Aorta (tissue), 5 donors: ENCODE measurements at places on chromosomes 16 and 17. TPM values are rescaled to one million over a fixed set of nuclear protein-coding genes. Genes with fewer than 3 reads are reported as not detected.

DNA sequence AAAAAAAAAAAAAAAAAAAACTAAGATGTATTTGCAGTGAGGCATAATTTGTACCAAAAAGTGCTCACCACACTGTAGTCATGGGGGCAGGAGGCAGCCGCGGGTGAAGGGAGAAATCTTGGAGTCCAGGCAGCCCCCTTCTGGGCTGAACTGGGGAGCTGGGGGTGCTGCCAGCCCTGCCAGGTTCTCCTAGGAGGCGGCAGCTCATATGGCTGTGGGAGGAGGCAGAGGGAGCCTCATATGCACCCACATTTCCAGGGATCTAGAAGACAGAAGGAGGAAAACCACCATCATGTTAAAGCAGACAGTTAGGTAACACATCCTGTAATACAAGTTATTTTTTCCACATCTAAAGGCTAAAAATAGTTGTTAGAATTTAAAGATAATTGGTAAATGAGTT lies 16.3 kb downstream of the MAPT start:
- H3K27ac ChIP-seq, result no peak overlapping the region
- H3K4me1 ChIP-seq, result no peaks in the 10 kb centered on the region
- H3K36me3 ChIP-seq, result no peaks in the 10 kb centered on the region
- H3K4me3 ChIP-seq, result no peak overlapping the region

Gene C1QL1
- not detected for total RNA-seq

GRCh38 chr17:45667591-45668171 lies 116.4 kb upstream of the CRHR1 start:
- H3K4me3 ChIP-seq, result no peak overlapping the region
- no peak for DNase-seq
- H3K27ac ChIP-seq, result no peak overlapping the region
- H3K36me3 ChIP-seq, result no peaks in the 10 kb centered on the region

GRCh38 chr17:77958716-77959125 lies 218 bp downstream of the TNRC6C start:
- peak; percentile 81 for DNase-seq
- H3K4me1 ChIP-seq, result peaks cover 9% of the 10 kb centered on the region
- H3K4me3 ChIP-seq, result peak overlapping the region; percentile 98
- H3K27me3 ChIP-seq, result no peaks in the 10 kb centered on the region
- H3K27ac ChIP-seq, result peak overlapping the region; percentile 91

Gene CCL3
- total RNA-seq, result 17.9 TPM

Gene AGRP
- not detected for total RNA-seq

DNA sequence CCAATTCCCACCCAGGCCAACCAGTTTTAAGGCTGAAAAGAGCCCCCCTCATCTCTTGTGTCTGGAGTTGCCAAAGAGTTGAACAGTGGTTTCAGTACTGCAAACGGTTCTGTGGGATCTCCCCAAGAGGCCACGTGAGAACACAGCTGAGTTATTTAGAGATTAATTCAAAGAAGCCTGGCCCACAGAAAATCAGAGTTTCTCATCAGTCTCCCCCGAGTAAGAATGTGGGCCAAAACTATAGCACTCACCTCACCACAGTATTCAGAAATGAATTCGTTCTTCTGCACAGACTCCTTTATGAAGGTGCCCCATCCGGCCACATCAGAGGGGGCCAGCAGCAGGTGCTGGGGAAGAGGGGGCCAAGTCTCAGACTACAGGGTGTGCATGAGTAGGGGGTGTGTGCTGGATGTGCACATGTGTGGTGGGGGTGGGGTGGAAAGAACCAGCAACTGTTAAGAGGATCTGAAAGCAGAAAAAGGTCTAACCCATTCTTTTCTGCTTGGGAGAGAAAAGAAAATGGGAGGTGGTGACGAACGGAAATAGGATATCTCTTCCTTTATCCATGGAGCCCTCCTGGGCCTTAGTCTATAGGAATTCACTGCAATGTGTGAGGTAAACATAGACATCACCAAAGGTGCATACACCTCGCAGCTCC lies 22.6 kb downstream of the CNTNAP1 start:
- H3K4me3 ChIP-seq, result no peak overlapping the region
- no peaks in the 10 kb centered on the region for H3K4me1 ChIP-seq
- H3K36me3 ChIP-seq, result peaks cover 5% of the 10 kb centered on the region
- H3K27ac ChIP-seq, result no peak overlapping the region

DNA sequence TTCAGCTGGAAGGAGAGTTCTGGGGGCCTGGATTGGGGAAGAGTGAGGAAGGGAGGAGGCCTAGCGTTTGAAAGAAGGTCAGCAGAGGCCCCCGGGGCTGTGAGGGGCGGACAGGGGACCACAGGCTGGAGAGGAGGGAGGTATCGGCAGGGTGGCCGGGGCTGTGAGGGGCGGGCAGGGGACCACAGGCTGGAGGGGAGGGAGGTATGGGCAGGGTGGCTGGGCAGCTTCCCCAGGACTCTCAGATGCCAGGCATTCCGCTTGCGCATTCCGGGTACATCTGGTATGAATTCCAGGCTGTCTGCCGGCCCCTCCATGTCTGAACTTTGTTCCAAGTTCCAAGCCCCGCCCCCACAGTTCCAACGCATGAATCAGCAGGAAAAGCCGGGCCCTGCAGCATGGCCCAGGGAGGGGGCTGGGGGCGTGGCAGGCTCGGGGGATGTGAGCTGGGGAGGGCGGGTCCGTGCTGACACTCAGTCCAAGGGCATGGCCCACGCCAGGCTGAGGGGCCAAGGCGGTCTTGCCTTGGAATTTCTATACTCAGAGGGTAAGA lies 4.3 kb upstream of the TLCD2 start:
- peak overlapping the region; percentile 93 for H3K4me3 ChIP-seq
- no peaks in the 10 kb centered on the region for H3K36me3 ChIP-seq
- no peak overlapping the region for H3K27ac ChIP-seq
- DNase-seq, result peak; percentile 99

DNA sequence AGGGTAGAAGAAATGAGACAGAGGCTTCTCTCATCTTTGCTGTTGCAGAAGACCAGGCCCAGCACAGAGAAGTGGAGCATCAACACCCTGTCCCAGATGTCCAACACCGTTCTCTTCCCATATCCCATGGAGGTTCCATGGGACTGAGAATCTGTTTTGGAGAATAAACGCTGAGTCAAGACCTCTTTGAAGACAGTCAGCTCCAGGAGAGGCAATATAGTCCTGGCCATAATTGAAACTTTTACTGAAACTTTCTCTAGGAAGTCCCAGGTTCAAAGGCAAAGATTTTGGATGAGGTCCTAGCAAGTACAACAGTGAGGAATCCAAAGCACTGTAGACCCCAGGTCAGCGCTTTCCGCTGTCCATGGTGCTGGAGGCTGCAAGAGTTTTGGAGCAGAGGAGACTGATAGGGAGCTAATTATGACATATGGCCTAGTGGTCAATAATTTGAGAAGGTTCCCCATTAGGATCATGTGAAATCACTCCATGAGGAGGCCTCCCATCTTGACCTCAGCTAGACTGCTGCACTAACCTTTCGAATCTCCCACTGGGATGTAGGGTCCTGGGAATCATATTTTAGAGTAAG lies 36.0 kb downstream of the OSBPL7 start:
- H3K27ac ChIP-seq, result no peak overlapping the region
- no peaks in the 10 kb centered on the region for H3K36me3 ChIP-seq
- H3K27me3 ChIP-seq, result no peaks in the 10 kb centered on the region
- no peaks in the 10 kb centered on the region for H3K4me1 ChIP-seq
- no peak overlapping the region for H3K4me3 ChIP-seq
- no peak for DNase-seq

GRCh38 chr17:82287868-82288801 lies 14.6 kb upstream of the CSNK1D start:
- H3K27ac ChIP-seq, result no peak overlapping the region
- H3K36me3 ChIP-seq, result no peaks in the 10 kb centered on the region
- no peaks in the 10 kb centered on the region for H3K27me3 ChIP-seq

DNA sequence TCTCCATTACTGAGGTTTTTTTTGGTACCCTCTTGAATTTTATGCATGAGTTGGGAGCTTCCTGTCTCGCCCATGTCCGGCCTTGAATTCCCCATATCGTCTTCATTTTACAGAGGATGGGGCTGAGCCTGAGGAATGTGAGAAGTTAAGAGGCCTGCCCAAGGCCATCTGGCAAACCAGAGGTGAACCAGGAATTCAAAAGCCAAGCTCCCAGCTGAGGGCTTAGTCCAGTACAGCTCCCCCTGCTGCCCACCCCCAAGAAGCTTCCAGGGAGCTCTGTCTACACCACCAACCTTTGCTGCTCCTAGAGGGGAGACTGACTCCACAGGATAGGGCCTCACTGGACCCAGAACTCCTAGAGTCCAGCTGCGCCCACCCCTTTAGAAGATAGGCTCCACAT lies 20.7 kb upstream of the C16orf78 start:
- DNase-seq, result no peak
- H3K27ac ChIP-seq, result no peak overlapping the region
- H3K4me3 ChIP-seq, result no peak overlapping the region
- H3K36me3 ChIP-seq, result no peaks in the 10 kb centered on the region

DNA sequence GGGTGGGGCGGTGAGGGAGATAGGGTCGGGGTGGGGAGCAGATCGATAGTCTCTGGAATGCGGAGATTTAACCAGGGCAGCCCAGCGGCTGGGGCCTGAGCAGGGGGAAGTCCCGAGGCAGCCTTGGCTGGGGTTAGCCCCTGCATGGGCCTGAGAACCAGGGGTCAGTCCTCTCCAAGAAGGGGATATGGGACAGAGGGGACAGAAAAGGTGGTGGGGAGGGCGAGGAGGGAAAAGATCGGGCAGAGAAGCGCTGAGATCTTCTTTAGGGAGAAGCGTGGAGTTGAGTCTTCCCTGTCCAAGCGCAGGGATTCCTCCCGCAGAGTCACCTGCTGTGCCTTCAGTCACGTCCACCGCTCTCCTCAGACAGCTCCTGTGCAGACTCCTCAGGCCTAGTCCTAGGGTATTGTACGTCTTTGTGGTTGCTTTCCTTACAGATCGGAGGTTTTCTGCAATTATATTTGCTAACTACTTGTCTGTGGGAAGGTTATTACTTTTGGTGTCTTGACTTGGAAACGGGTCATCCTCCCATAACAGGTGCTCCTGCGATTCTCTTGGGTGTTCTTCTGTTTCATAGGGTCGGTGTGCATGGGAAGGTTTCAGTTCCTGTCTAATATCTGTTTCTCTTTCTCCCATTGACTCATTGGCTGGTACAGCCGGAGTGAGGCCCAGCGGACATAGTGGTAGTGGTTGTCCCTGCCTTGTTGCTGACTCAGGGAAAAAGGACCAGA lies 952 bp downstream of the CD300A start:
- DNase-seq, result peak; percentile 65
- no peaks in the 10 kb centered on the region for H3K4me1 ChIP-seq
- H3K4me3 ChIP-seq, result no peak overlapping the region
- no peak overlapping the region for H3K27ac ChIP-seq

DNA sequence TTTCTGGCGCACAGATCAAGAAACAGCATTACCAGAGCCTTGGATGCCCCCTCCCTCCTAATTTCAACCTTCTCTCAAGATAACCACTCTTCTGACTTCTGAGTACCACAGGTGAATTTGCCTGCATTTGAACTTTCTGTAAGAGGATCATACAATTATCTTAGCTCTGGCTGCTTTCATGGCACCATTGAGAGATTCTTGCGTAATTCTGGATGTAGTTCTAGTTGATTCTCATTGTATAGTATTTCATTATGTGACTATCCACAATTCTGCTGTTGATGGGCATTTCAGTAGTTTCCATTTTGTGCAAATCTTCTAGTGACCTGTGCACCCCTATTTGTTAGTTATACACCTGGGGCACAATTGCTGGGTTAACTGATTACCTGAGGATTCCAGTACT lies 7.5 kb downstream of the CDH3 start:
- no peaks in the 10 kb centered on the region for H3K36me3 ChIP-seq
- H3K4me3 ChIP-seq, result no peak overlapping the region
- no peaks in the 10 kb centered on the region for H3K4me1 ChIP-seq
- no peak overlapping the region for H3K27ac ChIP-seq
- peaks cover under 1% of the 10 kb centered on the region for H3K27me3 ChIP-seq
- no peak for DNase-seq

Gene KRT27
- not detected for total RNA-seq

DNA sequence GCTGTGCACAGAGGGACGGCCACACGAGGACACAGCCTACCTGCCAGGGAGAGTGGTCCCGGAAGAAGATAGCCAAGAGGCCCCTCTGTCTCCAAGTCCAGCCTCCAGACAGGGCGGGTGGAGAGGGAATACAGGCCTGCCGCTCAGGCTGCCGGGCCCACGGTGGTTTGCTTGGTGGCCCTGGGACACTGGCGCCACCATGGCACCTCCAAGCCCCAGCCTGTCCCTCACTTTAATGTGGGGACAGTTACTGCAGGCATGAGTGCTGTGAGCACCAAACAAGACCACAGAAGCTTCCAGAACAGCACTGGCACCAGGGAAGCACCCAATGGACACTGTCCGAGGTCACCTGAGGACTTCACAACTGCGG lies 22.0 kb upstream of the CHMP6 start:
- H3K27ac ChIP-seq, result no peak overlapping the region
- DNase-seq, result no peak
- no peak overlapping the region for H3K4me3 ChIP-seq
- H3K27me3 ChIP-seq, result no peaks in the 10 kb centered on the region

Gene FA2H
- total RNA-seq, result 0.54 TPM

DNA sequence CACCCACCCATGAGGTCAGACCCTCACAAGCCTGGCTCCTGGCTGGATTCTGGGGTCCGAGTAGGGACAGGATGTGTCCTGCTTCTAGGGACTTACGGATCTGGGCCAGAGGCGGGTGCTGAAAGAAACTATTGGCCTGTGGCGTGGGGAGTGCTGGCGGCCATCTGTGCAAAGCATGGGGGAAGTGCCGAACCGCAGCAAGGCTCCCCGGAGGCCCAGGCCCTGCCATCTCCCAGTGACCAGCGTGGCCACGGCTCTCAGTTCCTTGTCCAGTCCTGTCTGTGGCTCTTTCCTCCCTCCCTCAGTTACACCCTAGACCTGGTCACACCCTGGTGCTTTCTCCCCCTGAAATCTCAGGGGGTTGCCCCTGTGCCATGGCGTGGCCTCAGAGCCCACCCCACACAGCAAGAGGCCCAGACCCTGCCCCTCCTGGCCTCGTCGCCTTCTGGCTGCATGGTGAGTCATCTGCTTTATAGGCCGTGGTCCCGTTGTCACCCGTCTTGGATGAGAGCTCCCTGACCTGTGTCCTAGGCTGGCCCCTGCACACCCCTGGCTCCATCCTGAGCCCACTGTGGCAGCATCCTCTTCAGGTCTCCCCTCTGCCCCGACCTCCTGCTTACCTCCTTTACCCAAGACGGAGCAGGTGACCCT lies 54.5 kb downstream of the PRMT7 start:
- H3K4me3 ChIP-seq, result no peak overlapping the region
- DNase-seq, result no peak
- no peak overlapping the region for H3K27ac ChIP-seq
- no peaks in the 10 kb centered on the region for H3K36me3 ChIP-seq
- no peaks in the 10 kb centered on the region for H3K27me3 ChIP-seq

Gene BEAN1
- total RNA-seq, result 1.8 TPM

Gene DOC2B
- 16.3 TPM for total RNA-seq

GRCh38 chr17:45092911-45093430 lies 31.9 kb downstream of the NMT1 start:
- peaks cover 4% of the 10 kb centered on the region for H3K36me3 ChIP-seq
- H3K27ac ChIP-seq, result peak overlapping the region; percentile 62
- DNase-seq, result peak; percentile 92
- H3K4me3 ChIP-seq, result no peak overlapping the region
- H3K27me3 ChIP-seq, result no peaks in the 10 kb centered on the region

- H3K27ac ChIP-seq, result no peak overlapping the region
- no peaks in the 10 kb centered on the region for H3K4me1 ChIP-seq
- no peak overlapping the region for H3K4me3 ChIP-seq
- DNase-seq, result peak; percentile 85
- no peaks in the 10 kb centered on the region for H3K36me3 ChIP-seq
- H3K27me3 ChIP-seq, result no peaks in the 10 kb centered on the region
These were observed 7.3 kb downstream of the SLC22A31 start for GRCh38 chr16:89192956-89193575.
